ENCODE measurements at places on chromosomes 11 and 22. TPM values are rescaled to one million over a fixed set of nuclear protein-coding genes. Genes with fewer than 3 reads are reported as not detected.

The CDKN1C gene
- 58.4 TPM for total RNA-seq

The FLRT1 gene
- 1.7 TPM for total RNA-seq

The CNGA4 gene
- 0.67 TPM for total RNA-seq

The CD3G gene
- total RNA-seq = not detected

The IFITM2 gene
- 379 TPM for total RNA-seq

The SHISA8 gene
- 3.2 TPM for total RNA-seq

DNA sequence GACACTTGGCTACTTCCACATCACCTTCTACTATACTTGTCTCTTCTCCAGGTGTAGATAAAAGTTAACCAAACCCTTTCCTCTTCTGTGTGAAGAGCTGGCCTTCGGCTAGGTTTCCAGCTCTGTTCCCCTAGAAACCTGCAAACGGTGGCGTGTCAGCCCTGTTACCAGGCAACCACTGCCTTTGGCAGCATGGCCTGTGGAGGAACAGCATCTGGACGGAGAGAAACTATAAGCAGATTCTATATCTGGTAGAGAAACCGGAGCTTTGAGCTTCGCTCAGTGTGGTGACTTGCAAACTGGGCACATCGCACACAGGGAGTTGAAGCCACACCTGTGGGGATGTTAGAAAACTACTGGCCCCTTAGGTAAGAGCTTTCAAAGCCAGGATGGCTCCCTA is 35.9 kb downstream of the ARAP1 start:
- DNase-seq = no peak

DNA sequence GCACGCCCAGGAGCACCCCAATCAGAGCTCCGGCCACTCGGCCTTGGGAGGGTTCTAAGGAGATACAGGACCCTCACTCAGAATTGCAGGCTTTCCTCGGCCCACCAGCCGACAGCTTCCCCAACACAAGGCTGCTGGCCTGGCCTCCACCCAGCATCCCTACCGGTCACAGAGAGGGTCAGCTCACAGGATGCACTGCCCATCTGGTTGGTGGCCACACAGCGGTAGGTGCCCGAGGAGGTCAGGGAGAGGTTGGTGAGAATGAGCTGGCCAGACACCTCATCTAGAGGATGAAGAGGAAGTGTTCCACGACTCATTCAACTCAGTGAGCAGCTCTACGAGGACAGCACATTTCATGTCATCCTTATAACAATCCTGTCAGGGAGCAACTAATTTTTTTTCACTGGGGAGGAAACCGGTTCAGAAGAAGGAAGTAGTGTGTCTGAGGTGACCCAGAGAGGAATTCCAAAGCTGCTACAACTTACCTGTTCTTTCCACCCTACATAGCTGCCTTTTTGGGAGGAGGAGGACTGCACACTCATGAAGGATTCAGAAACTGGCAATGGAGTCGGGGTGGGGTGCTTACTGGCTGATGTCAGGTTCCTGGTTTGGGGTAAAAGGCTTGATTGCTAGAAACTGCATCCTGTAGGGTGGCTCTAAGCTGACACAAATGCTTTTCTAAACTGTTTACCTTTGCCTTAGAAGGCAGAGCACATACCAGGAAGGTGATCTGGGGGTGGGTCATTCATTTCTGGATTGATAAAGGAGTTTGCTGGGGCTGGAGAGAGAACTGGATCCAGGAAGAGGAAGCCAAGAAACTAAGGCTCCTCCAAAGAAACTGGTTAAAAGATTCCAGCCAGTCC is 3.3 kb downstream of the VSIG2 start:
- DNase-seq = peak; percentile 22

DNA sequence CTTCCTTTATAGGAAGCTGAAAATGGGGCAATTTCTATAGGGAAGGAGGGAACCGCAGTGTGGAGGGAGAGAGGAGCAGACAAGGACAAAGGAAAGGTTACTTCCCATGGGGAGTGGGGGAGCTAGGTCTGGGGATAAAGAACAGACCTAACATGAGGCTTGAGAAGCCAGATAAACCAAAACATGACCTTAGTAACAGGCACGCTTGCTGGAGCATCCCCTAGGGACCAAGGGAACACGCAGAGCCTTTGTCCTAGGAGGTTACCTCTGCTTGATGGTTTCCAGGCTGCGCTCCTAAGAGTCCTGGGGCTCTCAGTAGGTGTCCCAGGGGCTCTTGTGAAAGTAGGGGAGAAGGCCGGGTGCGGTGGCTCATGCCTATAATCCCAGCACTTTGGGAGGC is 271.4 kb upstream of the NCAM1 start:
- DNase-seq = no peak

DNA sequence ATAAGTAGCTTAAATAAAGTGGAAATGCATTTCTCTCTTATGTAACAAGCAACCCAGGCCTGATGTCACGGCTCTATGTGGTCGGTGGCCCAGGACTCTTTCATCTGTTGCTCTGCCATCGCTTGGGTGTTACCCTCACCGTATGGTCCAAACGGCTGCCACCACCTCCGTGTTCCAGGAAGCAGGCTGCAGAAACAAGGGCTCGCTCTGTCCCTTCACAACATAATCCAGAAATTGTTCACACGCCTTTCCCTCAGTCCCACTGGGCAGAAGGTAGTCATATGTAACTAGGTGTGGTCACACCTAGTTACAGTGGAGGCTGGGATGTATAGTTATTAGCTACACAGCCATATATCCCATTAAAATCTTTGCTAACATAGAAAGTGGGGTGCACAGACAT is 421.0 kb downstream of the SOX6 start:
- DNase-seq = no peak

DNA sequence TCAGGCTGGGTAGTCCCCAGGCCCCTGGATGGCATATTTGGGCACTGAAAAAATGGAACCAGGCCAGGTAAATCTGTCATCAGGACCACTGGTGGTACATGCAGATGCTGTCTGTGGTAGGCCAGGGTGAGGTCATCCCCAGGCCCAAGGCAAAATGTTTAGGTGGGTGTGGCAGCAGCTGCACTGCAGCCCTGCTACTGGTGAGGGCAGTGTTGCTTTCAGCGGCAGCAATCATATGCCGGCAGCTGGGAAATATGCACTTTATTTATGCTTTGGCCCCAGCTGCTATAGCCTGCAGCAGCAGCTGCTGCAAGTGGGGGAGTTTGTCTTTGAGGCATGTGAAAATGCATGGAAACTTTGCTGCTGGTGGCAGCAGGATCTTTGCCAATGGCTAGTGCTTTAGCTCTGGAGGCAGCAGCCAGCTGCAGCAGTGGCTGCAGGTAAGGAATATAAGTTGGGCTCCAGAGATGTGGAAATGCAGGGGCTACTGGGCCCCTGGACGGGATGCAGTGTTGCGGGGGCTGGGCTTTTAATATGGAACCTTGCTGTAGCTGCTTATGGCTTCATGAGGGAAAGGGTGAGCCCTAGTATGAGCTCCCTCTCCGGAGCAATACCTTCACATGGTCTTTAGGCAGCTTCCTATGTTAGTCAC is 365.7 kb upstream of the CADM1 start:
- peak; percentile 49 for DNase-seq

GRCh38 chr11:69442012-69442806 is 39.3 kb upstream of the LINC01488 start:
- no peak for DNase-seq

DNA sequence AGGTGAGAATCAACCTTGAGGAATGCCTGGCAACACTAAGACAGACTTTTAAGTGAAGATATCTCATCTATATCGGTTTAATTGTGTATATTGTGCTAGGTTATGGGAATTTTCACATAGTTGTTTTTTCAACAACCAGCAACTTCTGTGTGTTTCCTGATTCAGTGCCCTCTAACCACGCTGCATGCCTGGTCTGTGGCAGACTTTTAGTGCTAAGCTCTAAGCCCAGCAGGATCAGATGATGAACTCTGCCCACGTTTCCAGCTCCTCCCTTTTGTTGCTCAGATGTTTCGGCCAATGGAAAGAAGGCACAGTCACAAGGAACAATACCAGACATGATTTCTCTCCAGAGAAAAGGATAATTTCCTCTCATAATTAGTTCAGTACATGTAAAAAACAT is 1.4 kb upstream of the VWA5A start:
- DNase-seq = no peak

DNA sequence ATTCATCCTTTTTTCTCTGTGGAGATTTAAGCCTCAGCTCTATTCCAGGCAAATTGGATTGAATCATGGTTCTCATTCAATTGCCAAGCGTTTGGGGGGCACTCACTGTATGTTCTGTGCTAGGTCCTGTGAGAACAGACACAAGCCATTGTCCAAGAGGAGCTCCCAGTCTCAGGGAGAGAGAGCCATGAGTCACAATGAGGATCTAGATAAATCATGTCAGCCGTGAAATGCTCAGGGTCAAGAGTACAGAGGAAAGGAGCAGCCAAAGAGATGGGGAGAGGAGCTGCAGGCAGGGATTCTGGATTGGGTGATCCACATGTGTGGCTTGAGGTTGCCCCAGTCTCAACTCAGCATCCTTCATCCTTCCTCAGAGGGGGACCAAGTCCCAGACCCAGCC is 93.6 kb downstream of the FEZ1 start:
- DNase-seq = no peak

DNA sequence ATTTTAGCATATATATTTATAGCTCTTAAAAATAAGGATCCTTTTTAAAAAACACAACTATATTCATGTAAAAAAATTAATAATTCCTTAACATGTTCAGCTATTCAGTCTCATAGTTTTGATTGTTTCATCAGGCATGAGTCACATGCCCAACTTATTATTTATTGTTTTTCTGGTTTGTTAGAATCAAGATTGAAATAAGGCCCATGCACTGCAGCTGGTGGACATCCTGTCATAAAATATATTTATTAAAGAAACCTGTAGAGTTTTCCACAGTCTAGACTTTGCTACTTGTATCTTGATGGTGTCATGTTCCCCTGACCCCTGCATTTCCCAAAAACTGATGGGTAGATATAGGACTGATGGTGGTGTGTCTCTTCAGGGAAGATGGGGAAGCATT is 77.4 kb downstream of the PARVA start:
- DNase-seq = no peak

DNA sequence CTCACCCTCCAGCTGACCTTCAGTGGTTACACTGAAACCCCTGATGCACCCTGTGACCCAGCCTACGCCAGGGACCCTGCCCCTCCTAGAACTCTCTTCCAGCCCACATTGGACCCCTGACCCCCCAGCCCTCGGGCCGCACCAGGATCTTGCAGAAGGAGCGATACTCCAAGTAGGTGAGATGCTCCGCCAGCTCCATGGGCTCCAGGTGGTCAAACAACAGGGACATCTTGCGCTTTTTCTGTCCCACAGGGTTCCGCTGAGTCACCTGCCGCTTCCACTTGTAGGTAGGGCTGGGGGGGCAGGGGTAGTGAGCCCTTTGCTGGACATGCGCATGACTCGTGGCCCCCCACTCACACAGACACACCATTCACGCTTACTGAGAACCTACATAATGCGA is 4.1 kb downstream of the RASGRP2 start:
- no peak for DNase-seq

DNA sequence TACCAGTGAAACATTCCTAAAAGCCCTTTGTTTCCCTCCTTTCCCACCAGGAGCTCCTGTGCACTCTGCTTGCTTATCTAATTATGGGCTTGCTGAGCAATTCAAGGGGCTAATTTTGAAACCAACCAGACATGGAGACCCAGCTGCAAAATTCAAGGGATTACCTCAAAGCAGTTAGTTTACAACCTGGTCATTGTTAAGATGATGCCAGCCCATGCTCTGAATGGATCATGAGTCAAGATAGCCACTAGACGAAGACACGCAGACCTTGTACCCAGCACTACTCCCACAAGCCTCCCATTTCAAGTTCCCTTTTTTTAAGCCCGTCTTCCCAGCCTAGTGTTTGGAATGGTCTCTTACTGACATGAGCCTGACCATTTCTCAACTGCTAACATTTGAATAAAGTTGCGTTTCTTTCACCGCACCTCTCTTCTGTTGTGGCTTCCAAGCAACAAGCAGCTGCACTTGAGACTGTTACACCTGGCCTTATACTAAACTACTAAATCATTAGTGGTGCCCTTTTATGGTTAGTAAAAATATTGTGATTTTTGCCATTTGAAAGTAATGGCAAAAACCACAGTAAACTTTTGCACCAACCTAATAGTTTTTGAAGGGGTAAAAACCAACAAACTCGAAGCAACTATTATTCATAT is 315.3 kb upstream of the LUZP2 start:
- no peak for DNase-seq

- no peak for DNase-seq
Observed at GRCh38 chr11:20474176-20474881, 86.8 kb downstream of the PRMT3 start.

- DNase-seq = peak; percentile 51
Observed at GRCh38 chr22:42763965-42764480, 43.4 kb upstream of the A4GALT start.

- DNase-seq = no peak
Observed at GRCh38 chr11:106063009-106063408, 14.1 kb downstream of the KBTBD3 start.

DNA sequence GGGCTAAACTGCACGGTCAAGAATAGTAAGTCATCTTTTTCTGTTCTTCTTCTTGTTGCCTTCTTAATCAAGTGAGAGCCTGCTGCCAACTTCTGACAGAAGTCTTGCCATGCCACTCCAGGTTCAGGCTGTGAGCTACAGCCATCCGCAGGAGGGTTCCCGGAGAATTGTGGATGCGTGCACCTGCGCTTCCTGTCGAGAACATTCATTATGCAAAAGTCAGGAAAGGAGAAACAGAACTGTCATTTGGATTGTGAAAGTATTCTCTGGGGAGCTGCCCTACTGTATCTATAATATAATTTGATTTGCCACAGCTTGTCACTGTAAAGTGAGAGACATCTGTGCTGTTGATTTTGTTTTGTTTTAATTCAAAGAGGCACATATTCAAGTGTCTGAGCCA is 12.3 kb downstream of the IL17RA start:
- peak; percentile 14 for DNase-seq

GRCh38 chr11:95500466-95500865 is 269.5 kb upstream of the SESN3 start:
- DNase-seq = no peak

DNA sequence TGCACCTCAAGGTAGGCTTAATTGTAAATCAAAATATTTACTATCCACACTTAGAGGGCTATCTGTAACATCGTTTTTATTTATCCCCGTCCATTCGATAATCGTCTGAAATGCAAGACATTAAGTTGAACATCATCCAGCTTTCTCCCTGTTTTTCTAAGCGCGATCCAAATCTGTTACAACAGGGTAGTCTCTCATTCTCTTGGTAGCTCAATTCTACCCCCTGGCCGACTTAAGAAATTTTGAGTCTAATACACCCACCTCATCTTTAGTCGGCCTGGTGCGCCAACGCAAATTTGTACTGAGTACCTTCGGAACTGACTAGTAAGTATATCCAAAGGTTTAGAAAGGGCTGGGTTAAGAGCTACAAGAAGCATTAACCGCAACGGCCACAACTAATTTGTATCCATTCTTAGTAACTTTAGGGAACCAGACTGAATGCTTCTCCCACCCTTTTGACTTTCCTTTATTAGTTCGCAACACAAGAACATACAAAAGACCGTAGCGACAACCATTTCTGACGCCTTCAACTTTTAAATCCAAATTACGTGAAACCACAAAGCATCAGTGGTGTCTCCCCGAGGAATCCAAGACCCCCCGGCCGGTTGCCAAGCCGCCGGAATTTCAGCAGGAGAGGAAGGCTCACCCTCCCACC is 1.0 kb upstream of the ZNF143 start:
- DNase-seq = peak; percentile 25

GRCh38 chr11:75023446-75024067 is 34.8 kb downstream of the NEU3 start:
- no peak for DNase-seq

- no peak for DNase-seq
Observed at GRCh38 chr11:62554387-62555167, 8.0 kb upstream of the AHNAK start.
